Uterus (tissue), 4 donors: ENCODE measurements at places on chromosomes 2 and 18. TPM values are rescaled to one million over a fixed set of nuclear protein-coding genes. Genes with fewer than 3 reads are reported as not detected.

GRCh38 chr2:174445248-174445647 is 41.6 kb downstream of the GPR155 start:
- H3K4me3 ChIP-seq, result no peak overlapping the region
- H3K4me1 ChIP-seq, result no peaks in the 10 kb centered on the region
- DNase-seq, result no peak
- H3K36me3 ChIP-seq, result no peaks in the 10 kb centered on the region
- no peaks in the 10 kb centered on the region for H3K27me3 ChIP-seq
- no peak overlapping the region for H3K27ac ChIP-seq

GRCh38 chr2:147660680-147661079 is 184.1 kb upstream of the ACVR2A start:
- no peaks in the 10 kb centered on the region for H3K4me1 ChIP-seq
- H3K4me3 ChIP-seq, result no peak overlapping the region
- no peak for DNase-seq
- H3K27ac ChIP-seq, result no peak overlapping the region
- no peaks in the 10 kb centered on the region for H3K36me3 ChIP-seq

GRCh38 chr2:54952978-54953456 is 97.2 kb downstream of the RTN4 start:
- no peak overlapping the region for H3K27ac ChIP-seq
- H3K36me3 ChIP-seq, result no peaks in the 10 kb centered on the region
- no peak for DNase-seq
- no peaks in the 10 kb centered on the region for H3K27me3 ChIP-seq
- no peaks in the 10 kb centered on the region for H3K4me1 ChIP-seq

DNA sequence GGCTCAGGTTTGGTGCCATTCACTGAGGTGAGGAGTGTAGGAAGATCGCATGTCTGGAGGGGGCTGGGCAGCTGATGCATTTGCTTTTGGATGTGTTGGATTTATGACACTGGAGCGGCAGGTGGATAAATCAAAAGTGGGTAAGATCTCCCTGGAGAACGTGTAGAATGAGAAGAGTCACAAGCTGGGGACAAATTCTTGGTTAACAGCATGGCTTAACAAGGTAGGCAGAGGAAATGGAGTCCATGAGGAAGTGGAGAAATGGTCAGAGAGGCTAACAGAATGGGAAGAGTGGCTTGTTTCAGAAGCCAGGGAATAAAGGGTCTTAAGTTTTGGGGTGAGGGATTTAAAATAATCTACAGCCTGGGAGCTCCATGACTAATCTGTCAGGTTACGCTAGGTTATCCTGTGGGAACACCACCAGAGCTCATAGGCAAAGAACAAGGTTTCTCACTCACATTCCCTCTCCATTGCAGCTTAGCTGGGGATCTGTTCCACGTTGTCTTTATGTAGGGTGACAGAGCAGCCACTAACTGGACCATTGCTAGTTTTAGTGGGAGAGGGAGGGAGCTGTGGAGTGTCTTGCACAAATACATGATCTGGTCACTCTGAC is 12.8 kb downstream of the TSN start:
- H3K4me1 ChIP-seq, result no peaks in the 10 kb centered on the region
- H3K4me3 ChIP-seq, result no peak overlapping the region
- no peak for DNase-seq
- H3K36me3 ChIP-seq, result no peaks in the 10 kb centered on the region
- H3K27me3 ChIP-seq, result no peaks in the 10 kb centered on the region

GRCh38 chr2:98944775-98945174 is 8.8 kb upstream of the CRACDL start:
- DNase-seq, result no peak
- no peaks in the 10 kb centered on the region for H3K4me1 ChIP-seq
- H3K4me3 ChIP-seq, result no peak overlapping the region
- no peaks in the 10 kb centered on the region for H3K27me3 ChIP-seq

GRCh38 chr2:173150087-173150486 is 74.4 kb downstream of the MAP3K20 start:
- H3K4me3 ChIP-seq, result no peak overlapping the region
- no peaks in the 10 kb centered on the region for H3K27me3 ChIP-seq
- H3K27ac ChIP-seq, result no peak overlapping the region
- H3K36me3 ChIP-seq, result no peaks in the 10 kb centered on the region
- peaks cover 3% of the 10 kb centered on the region for H3K4me1 ChIP-seq
- DNase-seq, result no peak

DNA sequence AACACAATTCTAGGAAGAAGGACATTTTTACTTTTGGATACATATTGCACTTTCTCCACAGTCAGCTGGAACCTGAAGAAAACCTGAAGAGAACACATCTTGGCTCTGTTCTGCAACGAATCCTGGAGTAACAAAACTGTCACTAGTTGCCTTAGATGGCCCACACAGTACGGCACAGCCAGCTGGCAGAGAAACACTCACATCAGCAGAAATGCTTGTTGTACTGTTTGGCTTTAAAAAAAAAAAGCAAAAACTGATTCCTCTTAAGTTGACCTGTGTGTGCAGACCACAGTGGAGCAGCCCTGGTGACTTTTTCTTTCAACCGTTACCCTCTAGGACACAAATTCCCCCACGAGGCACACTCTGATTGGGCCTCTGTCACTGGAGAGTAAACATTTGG is 152.3 kb upstream of the TWIST2 start:
- H3K4me3 ChIP-seq, result no peak overlapping the region
- H3K36me3 ChIP-seq, result no peaks in the 10 kb centered on the region
- H3K27ac ChIP-seq, result peak overlapping the region; percentile 57
- no peaks in the 10 kb centered on the region for H3K27me3 ChIP-seq
- DNase-seq, result peak; percentile 56
- H3K4me1 ChIP-seq, result no peaks in the 10 kb centered on the region

DNA sequence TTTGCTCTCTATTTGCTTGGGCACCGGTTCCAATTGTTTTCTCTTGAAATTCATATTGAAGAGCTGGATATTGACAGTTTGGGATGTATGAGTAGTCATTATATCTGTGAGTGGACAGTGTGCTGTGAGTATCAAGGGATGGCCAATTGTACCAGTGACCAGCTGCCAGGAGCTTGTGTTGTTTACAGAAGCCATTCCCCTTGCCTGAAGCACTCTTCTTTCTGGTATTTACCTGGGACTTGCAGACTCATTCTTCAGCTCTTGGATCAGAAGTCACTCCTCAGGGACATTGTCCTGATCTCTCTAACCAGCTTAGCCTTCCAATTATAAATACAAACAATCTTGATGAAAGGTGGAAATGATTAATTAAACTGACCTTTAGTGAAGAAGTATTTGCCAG is 438.3 kb upstream of the LRATD1 start:
- no peak for DNase-seq
- no peak overlapping the region for H3K27ac ChIP-seq
- no peaks in the 10 kb centered on the region for H3K27me3 ChIP-seq
- H3K4me3 ChIP-seq, result no peak overlapping the region
- no peaks in the 10 kb centered on the region for H3K36me3 ChIP-seq
- H3K4me1 ChIP-seq, result no peaks in the 10 kb centered on the region

DNA sequence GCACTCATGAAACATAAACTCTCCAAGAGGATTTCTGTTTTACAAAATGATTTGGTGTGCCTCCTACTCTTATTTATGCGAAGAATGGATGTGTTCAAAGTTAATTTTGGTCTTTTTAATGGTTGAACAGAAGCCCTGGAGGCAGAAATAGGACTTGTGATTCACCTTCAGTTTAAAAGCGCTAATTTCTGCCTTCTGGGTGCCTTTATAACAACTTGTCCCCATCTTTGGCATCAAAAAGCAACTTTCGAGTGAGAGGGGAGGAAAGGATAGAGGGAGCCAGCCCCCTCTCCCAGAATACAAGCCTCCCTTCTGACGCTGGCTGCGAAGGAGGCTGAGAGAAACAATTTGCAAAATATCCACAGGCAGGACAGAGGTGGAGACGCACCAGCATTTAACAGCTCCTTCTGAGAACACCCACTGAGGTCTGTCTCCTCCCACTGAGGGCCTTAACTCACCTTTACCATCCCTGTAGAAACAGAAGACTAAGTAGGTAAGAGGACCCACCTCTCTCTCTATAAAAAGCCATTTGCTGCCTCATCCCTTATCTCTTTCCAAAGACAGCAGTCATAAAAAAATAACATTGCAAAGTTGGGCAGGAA is 24.3 kb upstream of the BCL11A start:
- H3K27me3 ChIP-seq, result no peaks in the 10 kb centered on the region
- H3K4me1 ChIP-seq, result no peaks in the 10 kb centered on the region
- no peaks in the 10 kb centered on the region for H3K36me3 ChIP-seq

DNA sequence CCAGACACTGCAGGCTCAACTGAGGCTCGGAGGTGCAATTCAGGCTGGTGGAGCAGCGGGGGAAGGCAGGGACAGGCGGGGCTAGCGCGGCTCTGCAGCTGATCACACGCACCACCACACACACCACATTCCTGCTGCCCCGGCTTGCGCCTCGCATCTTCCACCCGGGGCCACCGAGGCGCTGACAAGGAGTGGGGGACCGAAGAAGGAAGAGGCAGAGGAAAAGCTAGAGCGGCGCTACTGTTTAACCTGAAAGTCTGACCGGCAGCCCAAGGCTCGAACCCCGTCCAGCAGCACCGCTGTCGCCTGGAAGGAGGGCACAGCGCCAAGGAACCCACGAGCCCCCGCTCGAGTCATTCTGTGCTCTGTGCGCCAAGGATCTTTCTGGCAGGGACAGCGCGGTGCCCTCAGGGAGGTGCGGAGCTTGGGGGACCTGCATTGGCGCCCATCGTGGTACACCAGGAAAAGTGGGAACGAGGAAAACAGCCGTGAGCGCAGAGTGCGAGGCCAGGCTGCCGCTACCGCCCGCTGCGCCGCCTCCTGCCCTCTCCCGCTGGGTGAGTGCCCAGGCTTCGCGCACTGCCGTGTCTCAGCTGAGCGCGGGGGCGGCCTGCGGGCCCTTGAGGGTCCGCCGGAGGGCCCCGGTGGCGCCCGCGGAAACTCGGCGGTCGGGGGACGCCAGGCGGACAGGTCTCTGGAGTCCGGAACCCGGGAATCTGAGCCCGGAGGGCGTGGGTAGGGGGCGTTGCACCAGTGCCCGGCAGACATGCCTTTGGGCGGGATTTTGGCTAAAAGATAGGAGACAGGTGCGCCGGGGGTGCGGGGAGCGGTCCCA is 860 bp upstream of the KCNJ3 start:
- H3K4me3 ChIP-seq, result peak overlapping the region; percentile 27
- no peaks in the 10 kb centered on the region for H3K4me1 ChIP-seq
- H3K27ac ChIP-seq, result no peak overlapping the region
- no peaks in the 10 kb centered on the region for H3K36me3 ChIP-seq

The REG3A gene
- not detected for total RNA-seq

The RAB27B gene
- total RNA-seq, result 4.4 TPM

The MC2R gene
- not detected for total RNA-seq

The FEV gene
- not detected for total RNA-seq

The ABCB11 gene
- not detected for total RNA-seq
